ENCODE measurements at places on chromosomes 16 and 17.
A peak's percentile ranks its signal among the peaks of the same experiment; 100 is the strongest.

- DNase-seq: no peak
Measured at GRCh38 chr16:8937803-8938202, 25.9 kb downstream of the USP7 start.

DNA sequence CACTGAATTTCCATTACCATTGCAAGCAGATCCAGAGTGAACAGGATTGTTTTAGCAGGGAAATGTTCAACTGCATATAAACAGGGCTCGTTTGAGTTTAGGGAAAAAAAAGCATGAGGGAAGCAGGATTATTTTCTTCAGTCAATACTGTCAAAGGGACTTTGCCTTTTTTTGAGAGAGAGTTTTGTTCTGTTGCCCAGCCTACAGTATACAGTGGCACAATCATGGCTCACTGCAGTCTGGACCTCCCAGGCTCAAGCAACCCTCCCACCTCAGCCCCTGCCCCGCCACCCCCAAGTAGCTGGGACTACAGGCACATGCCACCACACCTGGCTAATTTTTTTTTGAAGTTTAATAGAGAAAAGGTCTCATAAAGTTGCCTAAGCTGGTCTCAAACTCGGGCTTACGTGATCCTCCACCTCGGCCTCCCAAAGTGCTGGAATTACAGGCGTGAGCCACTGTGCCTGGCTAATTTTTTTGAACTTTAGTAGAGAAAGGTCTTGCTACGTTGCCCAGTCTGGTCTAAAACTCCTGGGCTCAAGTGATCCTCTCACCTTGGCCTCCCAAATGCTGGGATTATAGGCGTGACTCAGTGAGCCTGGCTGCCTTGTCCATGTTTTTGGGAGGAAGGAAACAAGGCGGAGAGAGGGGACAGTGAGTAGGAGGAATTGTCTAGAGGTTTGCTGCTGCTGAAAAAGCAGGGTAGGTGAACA lies 14.8 kb downstream of the PKD1L3 start:
- DNase-seq: no peak

DNA sequence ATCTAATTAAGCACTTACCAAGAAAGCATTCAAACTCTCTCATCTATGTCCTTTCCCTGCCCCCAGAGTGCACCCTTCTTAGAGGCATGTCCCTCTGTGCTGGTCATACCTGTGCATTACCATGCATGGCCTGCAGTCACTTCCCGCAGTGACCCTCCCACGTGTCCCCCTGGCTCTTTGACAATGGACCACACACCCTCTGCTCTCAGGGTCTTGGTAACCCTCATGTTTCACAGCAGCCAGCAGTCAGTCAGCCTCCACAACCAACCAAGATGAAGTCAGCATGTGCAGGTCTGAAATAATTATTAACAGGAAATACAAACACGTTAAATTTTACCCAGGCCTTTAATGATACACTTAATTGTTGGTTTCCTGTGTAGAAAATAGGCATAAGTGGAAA lies 10.1 kb downstream of the KRT33A start:
- DNase-seq: no peak

GRCh38 chr17:50087246-50087911 lies 7.8 kb upstream of the PDK2 start:
- peak; percentile 68 for DNase-seq

- no peak for DNase-seq
Measured at GRCh38 chr17:2435862-2436261, 35.0 kb upstream of the MNT start.

DNA sequence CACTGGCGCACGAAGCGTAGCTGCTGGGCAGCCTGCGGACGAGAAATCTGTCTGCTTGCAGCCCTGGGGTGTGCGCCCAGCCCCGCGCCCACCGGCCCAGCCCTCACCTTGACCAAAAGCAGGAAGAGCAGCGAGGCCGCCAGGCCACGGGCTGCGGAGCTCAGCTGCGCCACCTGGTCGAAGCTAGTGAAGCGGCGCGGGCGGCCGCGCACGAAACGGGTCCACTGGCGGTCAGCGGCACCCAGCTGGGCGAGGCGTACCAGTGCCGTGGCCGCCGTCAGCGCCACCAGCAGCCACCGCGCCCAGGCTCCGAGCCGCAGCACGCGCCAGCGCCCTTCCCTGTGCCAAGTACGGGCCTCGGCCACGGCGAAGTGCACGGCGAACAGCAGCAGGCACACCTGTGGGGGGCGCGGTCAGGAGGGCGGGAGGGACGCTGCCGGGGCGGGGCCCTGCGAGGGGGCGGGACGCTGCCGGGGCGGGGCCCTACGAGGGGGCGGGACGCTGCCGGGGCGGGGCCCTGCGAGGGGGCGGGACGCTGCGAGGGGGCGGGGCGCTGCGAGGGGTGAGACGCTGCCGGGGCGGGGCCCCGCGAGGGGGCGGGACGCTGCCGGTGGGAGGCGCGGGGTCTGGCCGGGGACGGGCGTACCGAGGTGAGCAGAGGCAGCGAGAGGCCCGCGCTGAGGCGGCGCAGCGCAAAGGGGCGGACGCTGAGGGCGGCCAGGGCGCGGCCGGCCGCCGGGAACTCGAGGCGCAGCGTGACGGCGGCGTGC lies 43.2 kb downstream of the TSC2 start:
- DNase-seq: peak; percentile 87

GRCh38 chr17:68399638-68400403 lies 57.5 kb downstream of the WIPI1 start:
- no peak for DNase-seq

DNA sequence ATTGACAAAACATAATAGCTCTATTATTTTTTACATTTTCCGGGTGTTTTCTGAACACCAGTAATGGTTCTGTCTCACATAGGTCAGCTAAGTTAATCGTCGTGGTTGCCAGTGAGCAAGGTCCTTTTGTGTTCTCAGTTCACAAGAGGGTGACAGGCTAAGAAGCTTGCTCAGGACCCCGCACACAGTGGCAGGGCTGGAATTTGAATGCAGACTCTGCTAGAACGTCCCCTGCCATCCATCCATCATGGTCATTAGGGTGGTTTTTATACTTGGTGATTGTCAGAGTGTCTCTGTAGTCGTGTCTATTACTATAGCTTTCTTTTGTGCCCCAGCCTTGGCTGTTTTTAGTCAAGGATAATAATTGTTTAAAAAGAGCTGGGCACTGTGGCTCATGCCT lies 176.2 kb downstream of the SNX29 start:
- DNase-seq: no peak

DNA sequence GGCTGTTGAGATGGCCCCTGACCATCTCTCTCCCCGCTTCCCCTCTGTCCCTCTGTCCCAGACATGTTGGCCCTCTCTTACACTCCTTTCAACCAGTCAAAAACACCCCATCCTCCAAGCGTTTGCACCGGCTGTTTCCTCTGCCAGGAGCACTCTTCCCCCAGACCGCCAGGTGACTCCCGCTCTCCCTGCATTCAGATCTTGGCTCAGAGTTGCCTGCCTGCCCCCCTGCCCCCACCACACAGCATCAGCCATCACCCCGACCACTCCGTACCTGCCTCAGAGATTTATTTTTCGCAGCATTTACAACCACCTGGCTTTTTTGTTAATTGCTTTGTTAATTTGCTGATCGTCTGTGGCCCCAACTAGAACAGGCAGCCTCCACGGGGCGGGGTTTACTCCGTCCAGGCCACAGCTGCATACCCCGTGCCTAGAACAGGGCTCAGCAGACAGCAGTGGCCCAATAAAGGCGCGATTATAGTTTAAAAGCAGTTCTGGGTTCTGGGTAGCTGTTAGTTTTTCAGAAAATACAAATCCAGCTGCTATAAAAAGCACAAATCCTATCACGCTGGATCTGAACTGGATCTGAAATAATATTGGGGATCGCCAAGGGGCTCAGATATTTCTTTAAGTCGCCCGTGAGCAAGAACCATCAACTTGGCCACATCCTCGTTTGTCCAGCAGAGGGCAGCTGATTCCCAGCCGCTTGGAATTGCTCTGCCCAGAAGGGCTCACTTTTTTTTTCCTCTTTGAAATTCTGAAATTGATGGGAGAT lies 173.6 kb downstream of the IRF8 start:
- DNase-seq: peak; percentile 57

- no peak for DNase-seq
Measured at GRCh38 chr16:77871932-77872331, 83.6 kb downstream of the VAT1L start.

DNA sequence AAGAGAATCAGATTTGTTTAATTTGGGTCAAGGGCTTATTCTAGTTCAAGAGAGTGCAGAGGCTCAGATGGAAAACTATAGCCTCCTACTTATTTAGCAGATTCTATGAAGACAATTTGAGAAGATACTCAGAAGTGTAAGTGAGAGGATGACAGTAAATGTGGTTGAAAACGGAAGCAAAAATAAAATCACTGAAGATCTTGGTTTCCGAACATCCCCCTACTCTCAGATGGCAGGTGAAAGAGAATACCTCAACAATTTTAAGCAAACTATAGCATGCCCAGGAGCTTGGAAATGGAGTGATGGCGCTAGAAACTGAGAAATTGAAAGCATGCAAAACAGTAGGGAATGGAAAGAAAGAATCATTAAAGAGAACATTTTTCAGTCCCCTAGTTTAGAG lies 705.5 kb upstream of the CDH8 start:
- no peak for DNase-seq

DNA sequence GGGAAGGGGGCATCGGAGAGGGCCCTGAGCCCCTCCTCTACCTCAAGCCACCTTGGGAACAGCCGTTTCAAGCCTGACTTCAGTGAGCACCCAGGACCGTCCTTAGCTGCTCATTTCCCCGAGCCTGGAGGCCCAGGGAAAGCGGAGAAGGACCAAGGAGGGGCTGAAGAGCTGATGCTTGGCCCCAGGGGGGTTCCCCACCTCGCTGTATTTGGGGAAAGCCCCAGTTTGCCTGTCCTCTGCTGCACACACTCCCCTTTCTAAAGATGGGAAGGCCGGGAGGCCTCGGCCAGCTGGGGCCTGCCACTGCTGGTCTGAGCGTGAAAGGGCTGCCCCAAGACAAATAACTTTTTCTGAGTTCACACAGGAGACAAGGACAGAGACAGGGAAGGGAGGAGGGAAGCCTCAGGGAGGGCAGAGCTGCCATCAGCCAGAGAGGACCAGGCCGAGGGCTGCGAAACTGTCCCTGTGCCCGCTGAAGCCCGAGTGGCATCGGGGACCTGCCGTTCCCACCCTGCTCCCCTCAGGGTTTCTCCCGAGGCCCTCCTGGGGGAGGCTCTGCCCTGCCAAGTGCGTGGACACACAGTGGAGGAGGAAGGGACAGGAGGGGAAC lies 11.6 kb downstream of the ZACN start:
- DNase-seq: no peak

- peak; percentile 58 for DNase-seq
Measured at GRCh38 chr17:35448214-35448898, at the start of gene SLFN13. Gene SLFN13, minus strand, starts transcription at chr17:35448766. Its CDS starts 3,086 bp downstream, at chr17:35445680.

- no peak for DNase-seq
Measured at GRCh38 chr16:17724242-17724898, 253.6 kb upstream of the XYLT1 start.

Measured in neuronal stem cell (in vitro differentiated cells).